ENCODE measurements at places on chromosomes 2 and 18. TPM values are rescaled to one million over a fixed set of nuclear protein-coding genes. Genes with fewer than 3 reads are reported as not detected.

- no peak for DNase-seq
Measured at GRCh38 chr18:11990539-11990938, 9.2 kb downstream of the IMPA2 start.

The KIF1A gene
- 217 TPM for total RNA-seq

DNA sequence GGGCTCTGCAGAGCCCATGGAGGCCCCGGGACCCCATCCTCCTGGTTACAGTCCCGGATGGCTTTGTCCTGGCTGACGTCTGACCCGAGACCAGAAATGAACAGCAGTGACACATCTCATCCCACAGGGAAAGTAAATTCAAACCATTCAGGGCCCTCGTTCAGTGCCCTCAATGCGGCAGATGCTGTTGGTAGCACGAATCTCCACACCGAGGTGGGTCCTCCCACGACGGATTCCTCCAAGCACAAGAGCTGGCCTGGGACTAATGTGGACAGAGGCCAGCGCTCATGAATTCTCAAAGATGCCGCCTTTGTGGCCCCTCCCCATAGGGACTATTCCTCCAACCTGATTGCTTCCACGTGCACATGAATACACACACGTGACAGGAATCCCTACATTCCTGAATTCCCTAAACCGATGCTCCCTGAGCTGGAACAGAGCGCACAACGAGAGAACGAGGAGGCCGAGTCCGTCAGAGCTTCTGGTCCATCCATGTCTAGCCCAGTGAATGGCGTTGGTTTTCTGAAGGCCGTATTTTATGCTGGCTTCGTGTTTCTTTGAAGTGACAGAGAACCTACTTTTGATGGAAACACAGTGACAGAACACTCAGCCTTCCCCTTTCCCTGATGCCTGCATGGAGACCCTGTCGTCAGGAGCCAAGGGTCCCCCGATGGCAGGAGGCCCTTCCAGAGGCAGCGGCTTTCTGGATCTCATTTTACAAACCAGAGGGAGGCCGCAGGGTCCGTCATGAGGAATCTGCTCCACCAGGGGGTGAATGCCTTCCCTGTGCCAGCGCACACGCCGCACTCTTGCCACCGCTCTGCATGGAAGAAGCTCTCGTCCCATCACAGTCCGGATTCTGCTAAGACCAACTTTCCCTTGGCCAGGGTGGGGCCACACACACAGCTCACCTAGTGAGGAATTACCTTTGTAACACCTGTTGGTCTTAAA lies 64.3 kb upstream of the SNTG2 start:
- no peak for DNase-seq

DNA sequence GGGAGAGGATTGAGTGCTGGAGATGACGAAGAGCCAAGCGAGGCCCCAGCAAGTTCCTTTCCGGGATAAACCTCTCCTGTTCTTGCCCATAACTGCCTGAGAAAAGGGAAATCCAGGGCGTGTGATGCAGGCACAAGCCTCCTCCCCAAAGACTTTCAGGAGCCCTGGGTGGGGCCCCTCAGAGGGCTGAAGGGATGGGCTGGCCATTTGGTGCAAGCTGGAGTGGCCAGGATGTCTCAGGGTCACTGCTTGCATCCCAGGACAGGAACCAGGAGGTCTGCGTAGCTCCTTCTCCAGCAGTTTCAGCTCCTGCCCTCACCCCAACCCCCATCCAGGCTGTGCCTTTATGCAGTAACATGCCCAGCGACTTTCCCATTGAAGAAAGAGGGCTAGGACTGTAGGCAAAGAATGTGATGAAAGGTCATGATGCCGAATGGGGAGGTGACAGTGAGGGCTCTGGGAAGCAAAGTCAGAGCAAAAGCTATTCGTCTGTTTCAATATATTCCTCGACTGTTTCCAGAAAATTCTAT lies 80.2 kb downstream of the PXDN start:
- no peak for DNase-seq

- DNase-seq = no peak
Measured at GRCh38 chr18:12929477-12930083, 18.2 kb upstream of the SEH1L start.

The VIT gene
- 3.4 TPM for total RNA-seq

The SLC19A3 gene
- 1.8 TPM for total RNA-seq

DNA sequence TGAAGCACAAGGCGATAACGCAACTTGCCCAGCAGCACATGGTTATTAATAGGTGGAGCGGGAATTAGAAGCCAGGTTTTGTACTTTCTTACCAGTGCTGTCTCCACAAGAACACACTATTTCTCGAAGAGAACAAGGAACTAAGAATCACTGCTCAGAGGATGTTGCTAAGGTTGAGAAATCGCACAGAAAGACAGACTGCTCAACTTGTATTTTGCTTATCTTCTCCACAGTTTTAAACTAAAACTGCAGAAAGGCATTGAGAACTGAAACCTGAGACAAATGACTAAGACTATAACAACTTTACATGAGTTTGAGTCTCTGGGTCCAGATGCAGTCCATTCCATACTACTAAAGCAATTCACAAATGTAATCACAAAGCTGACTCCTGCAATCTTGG lies 6.2 kb downstream of the PRKD3 start:
- DNase-seq = no peak

DNA sequence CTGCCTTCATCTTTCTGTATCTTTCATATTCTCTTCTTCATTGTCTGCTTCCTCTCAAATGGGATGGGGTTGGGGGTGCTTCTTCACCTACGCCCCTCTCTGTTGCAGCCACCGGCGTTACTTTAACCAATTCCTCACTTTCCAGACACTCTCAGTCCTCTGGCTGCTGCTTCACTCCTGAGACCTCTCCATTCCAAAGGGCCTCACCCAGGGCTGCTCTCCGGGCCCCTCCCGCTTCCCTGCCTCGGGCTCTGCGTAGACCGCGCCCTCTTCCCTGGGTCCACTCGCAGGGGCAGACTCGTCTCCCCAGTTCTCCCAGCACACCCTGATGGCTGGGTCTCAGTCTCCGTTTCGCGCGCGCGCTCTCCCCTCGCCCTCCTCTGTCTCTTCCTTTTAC lies 926 bp downstream of the SERPINB8 start:
- peak; percentile 53 for DNase-seq

DNA sequence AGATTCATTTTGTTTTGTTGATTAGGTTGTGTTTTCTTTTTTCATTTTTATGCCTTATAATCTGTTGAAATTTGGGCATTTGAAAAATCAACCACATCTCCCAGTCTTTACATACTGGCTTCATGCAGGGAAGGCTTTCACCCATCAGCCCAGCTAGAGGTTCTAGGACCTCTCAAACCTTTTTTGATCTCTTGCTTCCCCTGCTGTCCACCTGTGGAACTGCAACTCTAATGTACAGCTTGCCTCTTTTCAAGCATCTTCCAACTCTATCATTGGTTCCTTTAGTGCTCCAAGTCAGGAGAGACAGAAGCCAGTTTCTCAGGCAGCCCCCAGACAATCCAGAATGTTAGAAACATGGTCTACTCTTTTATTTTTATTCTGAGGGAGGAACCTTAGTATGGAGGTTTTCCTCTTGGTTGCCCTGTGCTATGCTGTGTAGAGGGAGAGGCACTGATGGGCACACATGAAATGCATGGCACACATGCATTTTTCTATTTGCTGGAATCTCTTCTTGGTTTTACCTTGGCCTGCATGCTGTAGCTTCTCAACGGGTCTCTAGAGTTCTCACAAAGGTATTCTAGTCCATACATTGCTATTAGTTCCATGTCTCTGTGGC lies 107.2 kb upstream of the L3MBTL4 start:
- DNase-seq = no peak
